ENCODE measurements at places on chromosomes 16 and 17.

- DNase-seq = no peak
These were observed 105.2 kb upstream of the SHISA6 start for GRCh38 chr17:11135819-11136218.

DNA sequence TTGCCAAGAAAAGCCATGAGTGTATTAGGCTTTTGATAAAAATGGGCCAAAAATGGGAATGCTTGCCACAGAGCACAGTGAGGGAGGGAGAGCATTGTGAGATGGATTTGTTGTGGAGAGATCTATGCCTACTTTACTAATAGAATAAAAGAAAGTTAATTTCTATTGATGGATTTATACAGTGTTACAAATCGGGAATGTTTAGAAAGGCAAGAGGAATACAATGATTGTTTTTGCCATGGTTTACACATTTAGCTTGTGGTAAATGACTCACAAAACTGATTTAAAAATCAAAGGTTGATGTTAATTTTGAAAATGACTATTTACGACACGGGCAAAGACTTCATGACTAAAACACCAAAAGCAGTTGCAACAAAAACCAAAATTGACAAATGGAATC lies 16.6 kb downstream of the CCL4 start:
- DNase-seq = no peak

GRCh38 chr16:88047462-88047861 lies 96.2 kb downstream of the BANP start:
- DNase-seq = no peak

DNA sequence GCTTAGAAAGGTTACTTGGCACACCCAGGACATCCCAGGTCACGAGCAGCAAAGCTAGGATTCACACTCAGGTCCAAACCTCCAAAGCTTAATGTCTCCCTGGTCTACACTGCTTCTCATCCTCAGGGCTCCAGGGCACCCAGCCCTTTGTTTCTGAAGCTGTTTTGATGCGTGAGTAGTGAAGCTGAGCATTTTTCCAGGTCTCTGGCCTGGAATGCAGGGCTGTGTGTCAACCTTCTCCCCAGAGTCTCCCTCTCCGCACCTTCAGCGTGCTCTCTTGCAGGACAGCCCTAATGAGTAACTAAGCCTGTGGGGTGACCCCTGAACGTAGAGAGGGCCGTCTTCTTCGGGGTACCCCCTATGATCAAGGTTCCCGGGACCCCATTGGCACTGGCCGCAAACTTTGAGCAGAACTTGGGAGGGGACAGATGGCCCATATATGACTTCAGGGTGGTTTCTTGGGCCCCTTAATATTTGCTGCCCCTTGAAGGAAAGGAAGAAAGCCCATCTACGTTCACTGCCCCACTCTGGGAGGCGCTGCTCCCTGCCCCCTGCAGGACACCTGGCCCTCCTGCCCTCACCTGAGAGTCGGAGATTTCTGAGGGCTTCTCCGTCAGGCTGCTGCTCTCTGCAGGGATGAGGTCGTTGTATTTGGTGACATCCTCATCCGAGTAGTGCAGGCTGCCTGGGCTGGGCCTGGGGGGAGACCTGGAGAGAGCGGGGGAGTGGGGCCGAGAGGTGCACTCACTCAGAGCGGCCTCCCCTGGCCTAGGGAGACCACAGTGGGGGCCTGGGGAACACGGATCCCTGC lies 36.4 kb upstream of the CDC42EP4 start:
- no peak for DNase-seq

GRCh38 chr16:26334218-26335111 lies 642.7 kb downstream of the HS3ST4 start:
- DNase-seq = no peak

DNA sequence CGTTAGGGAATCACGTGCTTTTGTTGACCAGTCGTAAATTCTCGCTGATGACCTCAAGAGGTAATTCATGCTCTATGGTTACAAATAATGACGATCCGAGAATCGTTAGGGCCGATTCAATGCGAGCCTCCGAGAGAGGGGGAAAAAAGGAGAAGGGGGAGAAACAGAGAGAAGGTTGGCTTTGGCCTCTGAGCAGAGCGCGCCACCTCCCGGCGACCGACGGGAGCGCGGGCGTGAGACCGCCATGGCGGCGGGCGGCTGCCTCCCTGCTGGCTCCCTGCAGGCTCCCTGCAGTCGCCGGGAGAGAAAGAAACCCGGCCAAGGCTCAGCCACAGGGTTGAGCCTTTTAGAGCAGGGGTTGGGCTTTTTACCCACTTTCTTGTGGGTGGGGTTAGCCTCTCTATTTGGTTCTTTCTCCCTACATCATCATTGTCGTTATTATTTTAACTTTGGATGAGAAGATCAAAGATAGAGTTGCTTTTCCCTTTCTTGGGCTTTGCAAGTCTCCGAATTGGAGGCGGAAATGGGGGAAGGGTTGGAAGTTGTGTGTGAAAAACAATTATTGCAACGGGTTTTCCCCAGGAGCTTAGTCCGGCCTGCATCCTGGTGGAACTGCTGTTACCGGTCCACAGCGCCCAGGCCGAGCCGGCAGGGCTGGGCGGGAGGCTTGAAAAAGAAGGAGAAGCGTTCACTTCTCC lies 410 bp upstream of the HOXB5 start:
- peak; percentile 77 for DNase-seq
